ENCODE measurements at places on chromosomes 6 and 20.

- no peak for DNase-seq
Measured at GRCh38 chr20:31746068-31746878, 7.2 kb downstream of the TPX2 start.

DNA sequence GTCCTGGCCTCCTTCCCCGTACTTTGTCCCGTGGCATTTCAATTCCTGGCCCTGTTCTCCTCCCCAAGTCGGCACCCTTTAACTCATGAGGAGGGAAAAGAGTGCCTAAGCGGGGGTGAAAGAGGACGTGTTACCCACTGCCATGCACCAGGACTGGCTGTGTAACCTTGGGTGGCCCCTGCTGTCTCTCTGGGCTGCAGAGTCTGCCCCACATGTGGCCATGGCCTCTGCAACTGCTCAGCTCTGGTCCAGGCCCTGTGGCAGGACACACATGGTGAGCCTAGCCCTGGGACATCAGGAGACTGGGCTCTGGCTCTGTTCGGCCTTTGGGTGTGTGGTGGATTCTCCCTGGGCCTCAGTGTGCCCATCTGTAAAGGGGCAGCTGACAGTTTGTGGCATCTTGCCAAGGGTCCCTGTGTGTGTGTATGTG, 58.5 kb downstream of the SRC start:
- no peak for DNase-seq

GRCh38 chr6:62480544-62480943, 194.5 kb upstream of the KHDRBS2 start:
- no peak for DNase-seq

DNA sequence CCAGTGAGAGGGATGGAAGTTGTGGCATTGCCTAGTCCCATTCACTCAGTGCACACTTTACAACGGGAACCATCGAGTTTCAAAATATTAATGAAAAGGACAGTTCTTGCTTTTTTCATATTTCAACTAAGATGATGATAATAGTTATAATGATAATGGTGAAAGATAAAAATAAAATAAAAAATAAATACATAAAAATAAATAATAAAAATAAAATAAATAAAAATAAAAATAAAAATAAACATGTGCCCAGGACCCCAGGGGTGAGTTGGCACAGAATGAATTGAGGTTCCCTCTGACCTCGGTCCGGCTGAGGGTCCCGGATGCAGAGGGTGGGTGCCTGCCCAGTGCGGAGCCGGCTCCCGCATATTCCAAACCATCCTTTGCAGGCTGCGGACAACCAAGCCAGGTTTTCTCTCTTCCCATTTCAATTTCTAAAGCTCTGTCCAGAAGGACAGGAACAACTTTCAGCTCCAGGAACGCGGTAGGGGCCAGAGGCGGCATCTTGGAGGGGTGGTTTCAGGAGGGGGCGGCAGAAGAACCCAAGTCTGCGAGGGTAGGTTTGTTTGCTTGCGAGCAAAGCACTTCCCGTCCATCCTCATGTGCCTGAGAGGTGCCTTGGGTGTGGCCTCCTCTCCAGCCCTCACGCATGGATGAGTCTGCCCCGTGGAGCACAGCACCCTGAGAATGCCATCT, 236.8 kb downstream of the DLL1 start:
- DNase-seq = no peak

DNA sequence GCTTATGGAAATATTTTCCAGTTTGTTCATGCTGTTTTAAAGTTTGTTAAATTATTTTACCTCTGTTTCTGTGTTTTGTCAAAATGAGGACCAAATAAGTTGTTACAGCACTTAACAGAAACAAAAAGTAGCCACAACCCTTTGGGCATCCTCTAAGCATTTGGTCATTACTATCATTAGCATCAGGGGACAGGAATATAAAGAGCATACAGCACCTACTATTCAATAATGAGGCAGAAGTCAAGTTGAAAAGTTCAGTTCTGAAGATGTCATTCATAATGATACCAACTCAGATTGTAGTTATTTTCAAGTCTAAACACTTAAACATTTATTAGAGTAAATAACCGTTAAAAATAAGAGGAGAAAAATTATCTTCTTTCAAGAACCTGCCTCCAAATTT, 862.3 kb upstream of the FLRT3 start:
- DNase-seq = no peak

- DNase-seq = no peak
Measured at GRCh38 chr20:53736122-53736756, 142.6 kb upstream of the ZNF217 start.

- DNase-seq = no peak
Measured at GRCh38 chr6:135372758-135373157, 124.8 kb downstream of the AHI1 start.

GRCh38 chr6:30915591-30915946, 1.5 kb downstream of the VARS2 start:
- no peak for DNase-seq

DNA sequence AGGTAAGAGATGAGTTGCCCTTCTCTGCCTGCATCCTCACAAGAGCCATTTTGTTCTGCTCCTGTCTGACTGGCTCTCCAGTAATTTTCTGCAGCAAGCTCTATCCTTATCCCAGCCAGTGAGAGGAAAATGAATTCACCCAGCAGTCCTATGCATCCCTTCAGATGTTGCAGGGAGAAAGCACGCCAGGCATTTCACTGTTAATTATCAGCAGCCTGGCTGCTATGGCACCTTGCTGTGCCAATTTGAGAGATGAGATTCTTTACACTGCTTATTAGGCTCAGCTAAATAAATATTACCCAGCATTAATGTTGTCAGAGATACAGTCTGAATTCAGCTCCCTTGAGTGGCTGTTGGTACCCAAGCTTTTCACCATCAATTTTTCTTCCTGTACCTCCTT, 61.1 kb upstream of the SNAP25 start:
- no peak for DNase-seq

GRCh38 chr6:4577406-4577805, 198.8 kb upstream of the CDYL start:
- no peak for DNase-seq

DNA sequence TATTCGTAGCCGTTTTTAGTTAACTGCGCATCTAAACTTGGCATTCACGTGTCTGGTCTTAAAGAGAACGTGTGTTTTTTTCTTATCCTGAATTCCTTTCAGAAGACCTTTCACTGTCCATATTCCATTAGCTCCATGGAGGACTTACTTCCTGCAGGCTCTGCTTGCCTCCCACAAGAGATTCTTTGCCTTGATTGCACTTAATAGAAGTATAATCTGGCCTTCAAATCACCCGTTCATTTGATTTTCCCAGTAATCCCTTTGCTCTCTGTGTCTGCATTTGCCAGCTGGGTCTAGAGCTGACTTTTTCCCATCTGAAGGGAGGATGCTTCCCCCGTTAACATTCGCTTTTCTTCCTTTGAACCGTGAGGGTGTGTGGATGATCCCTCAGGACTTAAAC, 79.5 kb downstream of the RNF182 start:
- DNase-seq = no peak
